Activated CD8-positive, alpha-beta memory T cell treated with anti-CD3 and anti-CD28 coated beads, Interleukin-2, amount 50 U/mL, for 4 hours (primary cell): ENCODE measurements at places on chromosomes 6 and 20.

- no peak for DNase-seq
Measured at GRCh38 chr6:20608905-20609304, 74.6 kb downstream of the CDKAL1 start.

GRCh38 chr6:123994168-123994567 lies 190.5 kb downstream of the NKAIN2 start:
- DNase-seq: no peak

DNA sequence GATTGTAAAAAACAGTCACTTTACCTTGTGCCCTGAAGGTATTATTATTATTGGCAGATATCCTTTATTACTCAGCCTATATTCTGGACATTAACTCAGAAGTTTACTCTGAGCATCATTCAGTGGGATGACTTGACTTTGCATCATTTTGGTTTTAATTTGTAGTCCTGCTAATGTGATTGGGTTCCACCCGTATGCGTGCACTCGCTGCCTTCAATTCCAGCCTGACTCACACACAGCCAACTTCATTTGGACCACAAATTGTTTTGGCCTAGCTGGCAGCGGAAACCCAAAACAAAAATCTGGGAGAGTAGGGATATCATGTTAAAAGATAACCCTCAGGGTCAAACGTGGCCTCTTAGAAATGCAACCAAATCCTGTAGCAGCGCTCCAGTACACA lies 704.4 kb upstream of the SLC35B3 start:
- no peak for DNase-seq

DNA sequence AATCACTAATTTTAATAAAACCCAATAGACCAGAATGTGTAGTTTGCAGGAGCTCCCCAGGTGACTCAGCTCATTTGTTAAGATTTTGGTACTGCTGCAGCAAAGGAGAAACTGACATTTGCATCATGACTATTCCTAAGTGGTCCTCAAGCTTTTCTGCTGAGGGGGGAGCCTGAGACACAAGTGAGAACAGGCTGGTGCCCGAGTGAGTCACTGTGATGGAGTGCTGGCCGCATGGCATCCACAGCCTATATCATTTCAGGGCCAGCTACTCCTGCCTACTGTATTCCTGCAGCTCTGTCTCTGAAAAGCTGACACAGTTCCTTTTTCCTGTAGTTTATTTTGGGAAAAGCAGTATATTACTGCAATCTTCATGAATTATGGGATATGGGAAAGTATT lies 113.7 kb upstream of the ENPP5 start:
- no peak for DNase-seq

GRCh38 chr6:30172681-30173080 lies 9.3 kb downstream of the TRIM15 start:
- DNase-seq: no peak

- DNase-seq: no peak
Measured at GRCh38 chr20:9255171-9255570, 186.3 kb downstream of the PLCB4 start.

GRCh38 chr6:157514659-157515496 lies 133.9 kb downstream of the ZDHHC14 start:
- no peak for DNase-seq

DNA sequence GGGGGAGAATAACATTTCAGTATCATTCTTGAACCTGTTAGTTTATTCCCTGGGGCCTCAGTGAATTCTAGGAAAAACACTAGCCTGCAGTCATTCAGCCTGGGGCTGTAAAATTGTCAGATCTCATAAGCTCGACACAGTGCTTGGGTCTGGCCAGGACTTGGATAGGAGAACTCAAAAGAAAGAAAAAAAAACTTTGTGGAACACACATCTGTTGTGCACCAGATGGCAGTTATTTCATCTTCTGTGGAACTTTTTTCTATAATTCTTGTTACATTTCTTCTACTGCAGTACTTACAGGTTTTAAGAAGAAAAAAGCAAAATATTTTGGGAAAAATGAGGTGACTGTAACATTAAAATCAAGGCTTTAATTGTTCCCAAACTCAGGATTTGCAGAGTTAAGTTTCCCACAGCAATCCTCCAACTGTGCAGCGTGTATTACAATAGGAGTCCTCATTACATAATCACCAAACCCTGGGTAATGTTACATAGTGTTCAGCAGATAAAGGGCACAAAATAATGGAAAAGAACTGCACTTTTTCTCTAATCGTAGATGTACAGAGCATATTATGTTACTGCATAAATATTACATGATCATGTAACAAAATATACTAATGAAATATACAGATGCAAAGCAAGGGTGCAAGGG lies 531.1 kb upstream of the CITED2 start:
- no peak for DNase-seq

GRCh38 chr6:313917-314316 lies 21.6 kb downstream of the DUSP22 start:
- no peak for DNase-seq

- no peak for DNase-seq
Measured at GRCh38 chr6:94570581-94570980, 1006.8 kb upstream of the MANEA start.

DNA sequence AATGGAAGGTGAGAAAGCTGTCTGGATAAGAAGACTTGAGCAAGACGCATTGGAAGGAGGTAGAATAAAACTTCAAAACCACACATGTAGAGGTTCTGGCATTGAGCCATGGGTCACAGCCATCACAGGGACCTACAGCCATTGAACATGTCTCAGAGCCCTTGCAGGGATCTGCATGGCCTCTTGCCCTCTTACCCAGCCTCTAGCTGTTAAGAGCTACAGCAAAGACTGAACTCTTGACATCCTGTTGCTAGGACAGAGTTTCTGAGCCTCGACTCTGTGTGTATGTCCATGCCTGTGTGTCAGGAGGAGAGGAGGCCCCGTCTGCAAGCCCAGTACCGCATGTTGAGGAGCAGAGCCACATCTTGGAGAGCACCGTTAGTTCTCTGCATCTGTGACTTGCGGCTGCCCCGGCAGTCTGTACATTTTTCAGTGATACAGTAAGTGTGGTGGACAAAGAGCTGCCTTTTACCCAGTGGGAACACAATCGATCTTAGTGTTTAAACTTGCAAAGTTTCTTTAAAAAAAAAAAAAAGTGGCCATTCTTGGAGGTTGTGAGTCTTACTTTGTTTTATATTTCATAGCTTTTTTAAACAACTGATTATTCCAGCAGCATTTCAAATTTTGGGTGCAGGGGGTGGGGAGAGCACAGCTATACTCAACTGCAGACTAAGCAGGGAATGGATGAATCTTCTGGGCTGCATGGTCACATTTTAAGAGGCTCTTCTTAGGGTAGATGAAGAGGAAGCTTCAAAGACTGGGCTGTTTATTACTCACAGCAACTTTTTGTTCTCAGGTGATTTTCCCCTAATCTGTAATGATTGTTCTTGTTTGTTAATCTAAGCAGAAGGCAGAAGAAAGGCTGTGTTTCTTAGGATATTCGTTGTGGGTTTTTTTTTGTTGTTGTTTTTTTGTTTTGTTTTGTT lies 88.5 kb downstream of the TBC1D7 start:
- no peak for DNase-seq

DNA sequence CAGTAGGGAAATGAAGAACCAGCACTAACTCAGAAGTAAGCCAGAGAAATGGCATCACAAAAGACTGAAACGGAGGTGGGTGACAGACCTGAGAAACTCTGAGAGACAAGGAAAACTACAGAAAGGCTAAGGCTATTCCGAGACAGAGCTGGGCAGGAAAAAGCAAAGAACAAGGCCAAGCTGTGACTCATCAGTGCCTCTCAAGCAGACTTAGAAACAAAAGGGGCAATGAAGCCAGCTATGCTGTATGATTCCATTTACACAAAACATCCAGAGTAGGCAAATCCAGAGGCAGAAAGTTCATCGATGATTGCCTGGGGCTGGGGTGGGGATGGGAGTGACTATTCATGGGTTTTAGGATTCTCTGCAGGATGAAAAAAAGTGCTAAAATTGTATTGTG lies 50.0 kb downstream of the SLC23A2 start:
- no peak for DNase-seq

- no peak for DNase-seq
Measured at GRCh38 chr6:137013738-137014602, 30.8 kb downstream of the IL20RA start.

- no peak for DNase-seq
Measured at GRCh38 chr20:39716796-39717341, 754.7 kb downstream of the DHX35 start.

DNA sequence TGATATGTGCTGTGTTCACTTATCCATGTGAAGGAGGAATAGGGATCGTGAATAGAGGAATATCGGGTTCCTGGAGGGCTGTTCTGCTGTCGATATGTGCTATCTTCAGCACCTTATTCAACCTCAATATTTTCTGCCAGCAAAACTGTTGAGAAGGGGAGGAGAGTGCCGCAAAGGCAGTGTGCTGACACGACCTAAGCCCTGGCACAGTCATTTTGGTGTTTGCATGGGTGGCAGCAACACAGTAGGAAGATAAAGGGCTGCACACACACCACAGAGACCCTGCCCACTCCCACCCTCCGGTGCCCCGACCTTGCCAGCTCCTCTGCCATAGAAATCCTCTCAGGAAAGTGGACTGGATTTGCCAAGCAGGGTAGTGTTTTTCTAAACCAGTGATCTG lies 47.0 kb downstream of the ZDHHC14 start:
- DNase-seq: no peak

- DNase-seq: no peak
Measured at GRCh38 chr6:84007871-84008270, 25.7 kb upstream of the MRAP2 start.

DNA sequence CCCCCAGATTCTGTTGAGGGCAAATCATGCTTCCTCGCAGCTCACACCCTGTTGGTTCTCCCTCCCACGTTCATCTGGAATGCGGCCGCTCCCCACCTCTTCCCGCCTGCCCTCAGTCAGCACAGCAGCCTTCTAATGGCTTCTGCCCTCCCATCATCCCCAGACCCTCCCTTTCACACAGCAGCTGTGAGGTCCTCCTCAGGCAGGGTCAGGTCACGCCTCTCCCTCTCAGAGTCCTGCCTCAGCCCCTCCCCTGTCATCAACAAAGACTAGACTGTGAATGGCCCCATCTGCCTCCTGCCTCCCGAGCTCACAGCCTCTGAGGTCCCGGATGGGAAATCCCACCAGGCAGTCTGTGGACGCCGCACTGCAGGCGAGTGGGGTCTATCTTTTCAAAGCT lies 7.9 kb upstream of the BHLHE23 start:
- DNase-seq: no peak

DNA sequence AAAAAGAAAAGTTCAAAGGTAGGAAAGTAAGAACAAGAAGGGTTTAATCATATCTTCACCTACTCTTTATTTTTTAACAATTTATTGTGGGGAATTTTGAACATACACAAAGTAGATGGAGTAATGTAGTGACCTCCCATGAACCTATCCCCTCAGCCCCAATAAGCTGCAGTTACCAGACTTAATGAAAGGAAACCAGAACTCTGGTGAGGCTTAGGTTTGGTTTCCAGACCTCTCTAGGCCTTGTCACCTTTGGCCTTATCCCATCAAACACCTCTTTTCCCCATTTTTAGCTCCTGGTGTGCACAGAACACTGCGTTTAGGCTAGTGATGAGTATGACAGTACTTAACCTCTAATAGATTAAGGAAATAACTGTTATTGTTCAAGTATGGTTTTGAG lies 42.0 kb downstream of the CBFA2T2 start:
- DNase-seq: no peak

DNA sequence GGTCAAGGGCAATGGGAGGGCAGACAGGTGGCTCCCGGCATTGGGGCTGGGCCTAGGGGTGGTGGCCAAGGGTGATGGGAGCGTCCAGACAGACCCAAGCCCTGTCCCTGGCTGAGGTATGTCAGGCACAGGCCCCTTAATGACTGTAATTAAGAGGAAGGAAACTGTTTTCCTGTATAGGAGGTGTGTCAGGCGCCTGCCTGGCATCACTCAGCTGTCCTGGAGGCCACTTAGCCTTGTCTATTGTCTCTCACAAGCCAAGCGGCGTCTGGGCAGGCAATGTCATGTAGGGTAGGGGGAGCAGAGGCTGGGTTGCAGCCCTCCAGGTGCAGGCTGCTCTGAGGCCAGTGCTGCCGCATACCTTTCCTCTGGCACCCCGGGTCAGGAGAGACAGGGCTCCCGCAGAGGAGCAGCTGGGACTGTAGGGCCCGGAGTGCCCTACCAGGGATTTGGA lies 3.9 kb upstream of the FAM83C start:
- no peak for DNase-seq

DNA sequence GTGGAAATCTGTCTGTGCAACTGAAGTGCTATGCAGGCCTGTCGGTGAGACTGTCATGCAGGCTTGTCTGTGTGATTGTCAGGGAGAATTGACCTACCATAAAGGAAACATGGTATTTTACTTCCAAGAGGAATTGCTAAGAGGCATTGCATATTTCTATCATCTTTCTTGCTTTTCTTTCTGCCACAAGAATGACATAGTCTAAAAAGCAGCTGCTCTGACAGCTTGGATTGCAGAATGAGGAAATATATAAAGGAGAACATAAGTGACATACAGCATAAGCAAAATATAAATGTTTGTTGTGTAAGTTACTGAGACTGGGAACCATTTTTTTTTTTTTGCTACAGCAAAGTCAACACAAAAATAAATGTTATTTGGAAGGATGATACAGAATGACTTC lies 105.1 kb downstream of the MANEA start:
- no peak for DNase-seq

DNA sequence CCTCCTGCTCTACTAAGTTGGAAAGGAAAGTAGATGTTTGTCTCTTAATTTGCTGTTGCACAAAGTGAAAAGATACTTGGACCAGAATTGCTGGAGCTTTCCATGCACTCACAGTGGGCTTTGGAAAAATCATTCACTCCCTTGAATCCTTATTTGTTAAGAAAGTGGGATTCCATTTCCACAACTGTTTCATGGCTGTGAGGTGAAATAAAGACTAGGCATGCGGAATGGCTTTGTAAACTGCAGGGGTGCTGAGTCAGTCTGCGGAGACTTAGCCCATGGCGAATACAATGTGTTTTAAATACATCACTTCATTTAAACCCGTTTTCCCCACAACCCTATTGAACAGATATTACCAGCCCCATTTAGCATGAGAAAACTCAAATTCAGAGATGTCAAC lies 36.8 kb upstream of the CLDN20 start:
- DNase-seq: no peak

- no peak for DNase-seq
Measured at GRCh38 chr20:31573555-31574321, 31.4 kb upstream of the ID1 start.

- DNase-seq: no peak
Measured at GRCh38 chr6:84103029-84103428, 69.5 kb downstream of the MRAP2 start.

DNA sequence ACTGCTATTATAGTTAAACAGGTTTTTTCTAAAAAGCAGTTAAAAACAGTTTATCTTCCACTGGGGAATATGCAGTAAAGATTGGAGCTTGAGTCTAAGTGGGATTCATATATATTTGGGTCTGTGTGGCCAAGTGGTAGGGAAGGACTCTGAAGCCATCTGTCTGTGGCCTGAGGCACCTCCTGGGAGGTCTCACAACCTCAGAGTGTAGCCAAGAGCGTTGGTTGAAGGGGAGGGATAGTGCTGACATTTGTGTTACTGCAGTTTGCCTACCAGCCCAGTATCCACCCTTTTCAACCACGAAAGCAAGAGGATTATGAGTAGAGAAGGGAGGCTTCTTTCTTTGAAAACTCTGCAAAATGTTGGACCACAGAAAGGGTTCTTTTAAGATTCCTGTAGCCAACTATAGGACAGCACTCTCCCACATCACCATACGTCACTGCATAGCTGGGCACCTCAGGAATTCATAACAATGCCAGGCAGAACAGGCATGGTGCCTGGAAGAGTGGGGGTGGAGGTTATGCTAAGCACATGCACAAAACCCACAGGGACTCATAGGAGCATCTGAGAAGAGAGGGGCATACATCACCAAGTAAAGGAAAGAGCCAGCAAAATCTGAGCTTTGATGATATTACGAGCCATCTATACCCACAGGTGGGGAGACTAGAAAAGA lies 90.5 kb upstream of the HEY2 start:
- DNase-seq: no peak

- no peak for DNase-seq
Measured at GRCh38 chr6:118319894-118320649, 228.0 kb upstream of the PLN start.
